ENCODE measurements at places on chromosomes 13 and 19.

DNA sequence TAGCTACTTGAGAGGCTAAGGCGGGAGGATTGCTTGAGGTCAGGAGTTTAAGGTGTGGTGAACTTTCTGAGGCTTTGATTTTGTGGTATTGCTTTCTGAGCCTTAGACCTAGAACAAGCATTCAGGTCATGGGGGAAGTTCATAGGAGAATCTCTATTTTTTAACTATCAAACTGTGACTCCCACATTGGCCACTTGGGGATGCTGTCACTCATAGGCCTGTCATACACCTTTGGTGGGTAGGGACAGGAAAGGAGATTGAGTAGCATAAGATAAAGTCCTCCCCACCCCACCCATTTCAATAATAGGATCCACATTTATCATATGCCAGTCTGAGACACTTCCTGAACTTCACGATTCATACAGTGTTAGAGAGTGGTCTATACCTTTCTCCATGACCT is 41.9 kb upstream of the PSG2 start:
- no peak for DNase-seq

GRCh38 chr13:113843864-113844556 is 19.9 kb downstream of the GAS6 start:
- no peak for DNase-seq

DNA sequence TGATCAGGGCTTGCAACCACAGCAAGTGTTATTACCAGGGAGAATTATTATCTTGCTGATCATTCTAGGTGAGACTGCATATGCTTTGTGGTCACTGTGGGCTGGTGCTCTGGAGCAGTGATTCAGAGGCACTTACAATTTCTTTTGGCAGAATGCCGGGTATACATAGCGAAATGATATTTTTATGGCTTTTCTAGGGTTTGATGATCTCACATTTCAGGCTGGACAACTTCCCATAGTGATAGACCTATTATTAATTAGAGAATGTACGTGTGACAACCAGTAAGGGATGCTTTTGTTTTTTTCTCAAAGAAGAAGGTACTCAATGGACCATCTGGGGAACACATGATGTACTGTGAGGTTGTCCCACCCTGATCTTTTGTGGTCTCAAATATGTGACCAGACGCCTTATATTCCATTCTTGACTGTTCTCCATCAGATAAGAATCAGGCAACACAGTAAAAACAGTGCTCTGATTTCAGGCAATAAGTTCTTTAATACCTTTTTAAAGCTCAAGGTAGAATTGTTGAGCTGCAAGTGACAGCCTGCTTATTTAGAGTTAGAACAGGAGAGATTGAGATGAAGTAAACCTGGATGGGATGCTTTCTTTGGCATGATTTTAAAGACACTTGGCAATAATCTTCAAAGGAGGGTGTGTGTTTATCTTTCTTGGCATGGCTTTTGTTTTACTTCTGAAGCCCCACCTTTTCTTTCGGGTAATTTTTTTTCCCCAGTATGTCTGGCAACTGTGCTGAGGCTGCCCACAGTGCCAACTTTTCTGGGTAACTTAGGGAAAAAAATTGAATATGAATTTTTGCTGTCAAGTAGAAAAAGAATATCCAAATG is 27.4 kb upstream of the SCEL start:
- no peak for DNase-seq

DNA sequence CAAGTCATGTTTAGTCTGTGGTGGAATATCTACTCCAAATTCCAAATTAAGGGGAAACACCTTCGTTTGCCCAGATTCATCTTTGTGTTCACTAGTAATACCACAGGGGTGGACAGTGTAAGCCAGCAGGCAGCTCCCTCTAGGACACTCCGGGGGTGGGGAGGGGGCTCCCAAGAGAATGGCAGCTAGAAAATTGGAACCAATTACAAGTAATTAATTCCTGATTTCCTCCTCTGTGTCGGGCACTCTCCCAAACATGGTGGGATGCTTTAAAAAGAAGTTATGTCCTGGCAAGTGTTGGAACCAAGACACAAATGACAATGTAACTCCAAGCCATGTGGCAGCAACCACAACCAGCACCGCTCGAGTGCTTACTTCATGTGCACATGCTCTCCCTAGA is 5.9 kb downstream of the COL4A1 start:
- DNase-seq = no peak

DNA sequence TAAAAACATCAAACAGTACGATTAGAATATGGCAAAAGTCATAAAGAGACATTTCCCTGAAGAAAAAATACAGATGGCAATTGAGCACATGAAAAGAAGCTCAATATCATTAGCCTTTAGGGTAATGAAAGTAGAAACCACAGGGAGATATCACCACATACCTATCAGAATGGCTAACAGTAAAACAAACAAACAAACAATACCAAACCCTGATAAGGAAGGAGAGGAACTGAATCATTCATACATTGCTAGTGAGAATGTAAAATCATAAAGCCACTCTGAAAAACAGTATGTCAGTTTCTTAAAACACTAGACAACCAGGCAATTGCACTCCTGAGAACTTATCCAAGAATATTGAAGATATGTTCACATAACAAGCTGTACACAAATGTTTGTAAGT is 1342.5 kb upstream of the SLC10A2 start:
- DNase-seq = no peak

GRCh38 chr13:33285420-33286124 is at the start of gene STARD13:
Gene STARD13, minus strand, starts transcription at chr13:33285755. Its CDS starts 117 bp downstream, at chr13:33285638.
- DNase-seq = peak; percentile 93

- DNase-seq = no peak
Measured at GRCh38 chr13:110583178-110583865, 21.8 kb upstream of the RAB20 start.

GRCh38 chr13:111263566-111263965 is 56.9 kb upstream of the TEX29 start:
- no peak for DNase-seq

- DNase-seq = no peak
Measured at GRCh38 chr13:112062571-112063570, 4.1 kb upstream of the SOX1 start.

DNA sequence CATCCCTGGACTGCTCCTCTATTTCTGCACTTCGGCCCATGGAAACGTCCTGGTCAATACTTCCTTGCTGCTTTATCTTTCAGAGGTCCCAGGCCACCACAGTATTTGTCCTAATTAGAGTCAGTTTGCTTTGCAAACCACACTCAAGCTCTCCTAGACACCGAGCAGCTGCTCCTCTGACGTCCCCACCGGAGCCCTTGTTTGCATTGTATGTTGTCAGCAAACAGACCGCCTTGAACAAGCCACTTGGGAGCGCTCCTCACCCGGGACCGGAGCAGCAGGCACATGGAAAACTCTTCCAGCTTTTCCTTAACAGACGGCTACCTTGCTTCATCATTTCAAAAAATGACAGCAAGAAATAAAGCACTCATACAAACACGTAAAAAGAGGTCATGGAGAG is 51.5 kb upstream of the GTF3A start:
- no peak for DNase-seq

- peak; percentile 88 for DNase-seq
Measured at GRCh38 chr19:3459089-3459881, 21.0 kb downstream of the SMIM24 start.

- DNase-seq = no peak
Measured at GRCh38 chr13:39870197-39870747, 214.8 kb downstream of the COG6 start.

GRCh38 chr19:52170304-52170703 is 1.1 kb downstream of the ZNF836 start:
- peak; percentile 8 for DNase-seq

- DNase-seq = no peak
Measured at GRCh38 chr13:108933061-108933460, 303.6 kb downstream of the MYO16 start.

DNA sequence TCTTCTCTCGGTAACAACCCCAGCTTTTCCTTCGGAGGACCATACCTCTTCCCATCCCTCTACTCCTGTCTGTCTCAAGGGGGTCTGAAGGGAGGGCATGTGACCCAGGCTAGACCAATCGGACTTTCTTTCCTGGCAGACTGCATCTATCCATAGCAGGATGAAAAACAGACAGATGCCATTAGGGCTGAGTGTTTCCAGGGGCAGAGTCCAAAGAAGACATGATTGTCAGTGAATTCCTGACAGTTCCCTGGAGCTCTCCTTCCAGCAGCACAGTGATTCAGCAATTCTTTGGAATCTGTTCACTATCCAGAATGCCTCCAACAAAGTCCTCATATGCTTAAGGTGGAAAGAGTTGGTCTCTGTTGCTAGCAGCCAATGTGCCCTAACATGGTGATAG is 189.8 kb downstream of the KCTD12 start:
- no peak for DNase-seq

- no peak for DNase-seq
Measured at GRCh38 chr13:94758436-94758960, 46.2 kb upstream of the SOX21 start.

GRCh38 chr13:102035969-102036368 is 365.9 kb downstream of the FGF14 start:
- DNase-seq = no peak

GRCh38 chr19:10363789-10364281 is 16.5 kb downstream of the TYK2 start:
- DNase-seq = no peak

- no peak for DNase-seq
Measured at GRCh38 chr19:55581145-55581822, 636 bp upstream of the ZNF579 start.

DNA sequence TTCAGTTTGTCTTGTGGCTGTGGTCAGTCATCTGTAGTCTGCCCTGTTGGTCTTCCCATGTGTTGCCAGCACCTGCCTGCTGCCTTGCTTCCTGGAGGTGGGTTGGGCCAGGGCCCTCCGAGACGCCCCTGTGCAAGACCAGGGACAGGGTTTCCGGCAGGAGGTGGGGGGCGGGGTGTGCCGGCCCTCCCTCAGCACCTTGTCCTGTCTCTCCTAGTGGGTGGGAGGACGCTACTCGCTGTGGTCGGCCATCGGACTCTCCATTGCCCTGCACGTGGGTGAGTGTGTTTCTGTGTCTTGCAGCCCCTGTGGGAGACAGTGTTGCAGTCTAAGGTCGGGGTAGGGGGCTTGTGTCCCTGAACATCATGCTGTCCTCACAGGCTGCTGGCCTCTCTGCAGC is 11.2 kb upstream of the PDCD2L start:
- DNase-seq = no peak

GRCh38 chr19:32680986-32681385 is 5.3 kb downstream of the RGS9BP start:
- no peak for DNase-seq

- no peak for DNase-seq
Measured at GRCh38 chr19:37933937-37934358, 26.9 kb downstream of the SIPA1L3 start.

GRCh38 chr19:3984584-3984907 is 717 bp downstream of the EEF2 start:
- no peak for DNase-seq

DNA sequence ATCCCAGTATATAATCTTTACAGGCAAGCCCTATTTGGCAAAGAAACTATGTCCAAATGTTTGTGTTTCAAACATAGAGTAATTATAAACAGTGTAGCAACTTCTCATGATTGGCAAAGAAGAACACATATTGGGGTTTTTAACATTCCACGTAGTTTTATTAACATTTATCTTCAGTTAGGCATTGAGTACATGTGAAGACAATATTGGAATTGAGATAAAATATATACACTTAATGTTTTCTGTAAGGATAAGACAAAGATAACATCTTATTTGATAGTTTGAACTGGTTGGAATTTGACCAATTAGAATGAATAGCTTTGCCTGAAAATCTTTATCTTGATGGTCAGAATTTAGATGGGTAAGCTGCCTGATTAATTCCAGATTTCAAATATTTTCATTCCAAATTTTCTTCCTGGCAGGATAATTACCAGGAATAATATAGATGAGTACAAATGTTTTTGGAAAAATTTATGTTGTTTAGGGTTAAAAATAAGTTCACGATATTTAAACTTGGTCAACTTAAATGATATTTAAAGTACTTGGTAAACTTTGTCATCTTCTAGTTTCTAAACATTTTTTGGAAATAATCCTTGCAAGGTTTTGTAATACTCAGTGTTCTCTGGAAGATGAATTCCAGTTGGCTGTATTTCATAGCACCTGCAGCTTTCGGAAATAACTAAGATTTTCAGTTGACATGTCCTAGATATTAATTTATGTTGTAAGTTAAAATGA is 536.5 kb upstream of the SPRY2 start:
- no peak for DNase-seq

DNA sequence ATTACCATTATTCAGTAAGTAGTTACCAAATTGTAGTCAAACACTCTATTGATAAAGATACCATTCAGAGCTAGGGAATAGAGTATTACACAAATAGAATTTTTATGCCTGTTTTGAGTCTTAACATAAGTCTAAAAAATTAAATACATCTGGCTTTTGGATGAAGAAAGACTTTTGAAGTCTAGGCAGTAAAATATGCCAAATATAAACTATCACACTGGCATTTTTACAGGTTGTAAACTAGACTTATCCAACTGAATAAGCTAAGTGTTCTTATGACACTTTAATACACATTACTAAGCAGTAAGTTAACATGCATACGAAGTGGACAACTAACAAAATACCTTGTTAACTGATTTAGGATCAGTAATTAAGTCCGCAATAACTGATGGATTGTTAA is 108.9 kb downstream of the MAB21L1 start:
- no peak for DNase-seq

- DNase-seq = no peak
Measured at GRCh38 chr13:114272977-114273376, 8.4 kb upstream of the UPF3A start.

GRCh38 chr13:34933349-34933748 is 8.7 kb upstream of the NBEA start:
- DNase-seq = no peak

DNA sequence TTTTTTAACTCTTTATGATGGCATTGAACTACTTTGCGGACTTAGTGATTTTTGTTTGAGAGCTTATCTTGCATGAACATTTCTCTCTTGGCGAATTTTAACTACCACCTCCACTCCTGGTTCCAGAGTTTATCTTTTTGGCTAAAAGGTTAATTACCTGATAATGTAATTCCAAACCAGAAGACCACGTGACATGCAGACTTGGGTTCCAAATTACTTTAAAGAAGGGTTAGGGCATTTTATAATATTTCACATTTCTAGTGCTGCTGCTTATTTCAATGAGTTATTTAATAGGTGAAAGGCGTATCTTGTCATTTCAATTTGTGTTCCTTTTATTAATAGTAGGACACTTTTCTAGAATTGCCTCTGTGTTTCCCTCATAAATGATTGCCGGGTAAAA is 52.0 kb downstream of the TDRD12 start:
- no peak for DNase-seq

- peak; percentile 46 for DNase-seq
Measured at GRCh38 chr19:38388349-38389100, at the start of gene SPRED3. Gene SPRED3, plus strand, starts transcription at chr19:38388697. Its CDS starts 1,606 bp downstream, at chr19:38390303.

GRCh38 chr19:12802267-12803106 is 618 bp downstream of the THSD8 start:
- no peak for DNase-seq

All from Ammon's horn (tissue), 1 donor.